ENCODE measurements at places on chromosomes 5 and 9. TPM values are rescaled to one million over a fixed set of nuclear protein-coding genes. Genes with fewer than 3 reads are reported as not detected.
A peak's percentile ranks its signal among the peaks of the same experiment; 100 is the strongest.

GRCh38 chr9:34610434-34611206, 1.3 kb downstream of the RPP25L start:
- DNase-seq = no peak

GRCh38 chr5:119418606-119419100, 33.6 kb upstream of the HSD17B4 start:
- DNase-seq = no peak

DNA sequence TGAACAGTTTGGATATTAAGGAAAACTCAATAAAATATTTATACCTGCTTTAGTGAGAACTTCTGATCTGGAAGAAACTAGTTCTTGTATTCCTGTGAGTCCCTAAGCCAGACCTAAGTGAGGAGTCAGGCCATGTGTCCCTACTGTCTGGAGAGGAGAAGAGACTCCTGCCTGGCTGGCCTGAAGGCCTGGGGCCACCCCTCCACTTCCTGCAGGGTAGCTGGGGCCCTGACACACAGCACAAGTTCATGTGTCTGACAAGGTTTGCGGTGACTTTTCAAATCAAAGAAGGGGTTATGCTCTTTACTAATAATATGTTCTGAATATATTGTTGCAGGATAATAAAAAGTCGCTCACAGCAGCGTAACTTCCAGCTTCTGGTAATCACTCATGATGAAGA, 16.1 kb upstream of the IL13 start:
- no peak for DNase-seq

GRCh38 chr5:19903611-19904010, 84.4 kb downstream of the CDH18 start:
- DNase-seq = no peak

DNA sequence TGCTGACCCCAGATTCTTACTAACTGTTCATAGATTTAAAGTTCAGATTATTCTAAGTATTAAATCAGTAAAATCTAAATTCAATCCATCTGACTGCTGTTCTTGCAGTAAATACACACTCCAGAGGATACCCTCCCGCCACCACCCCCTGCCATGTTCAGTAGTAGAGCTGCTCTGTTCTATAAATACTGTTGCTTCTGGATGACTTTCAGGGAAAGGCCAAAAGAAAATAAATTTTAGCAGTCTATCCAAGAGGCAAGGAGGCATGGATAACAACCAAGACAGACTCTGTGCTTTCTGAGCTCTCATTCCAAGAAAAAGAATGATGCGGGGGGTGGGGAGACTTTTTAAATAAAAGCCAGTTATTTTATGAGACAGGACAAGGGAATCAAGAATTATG, 115.1 kb downstream of the ADAMTS6 start:
- no peak for DNase-seq

- DNase-seq = no peak
Observed at GRCh38 chr5:91121347-91121993, 261.6 kb downstream of the ARRDC3 start.

The ANKRD55 gene
- total RNA-seq = 0.79 TPM

DNA sequence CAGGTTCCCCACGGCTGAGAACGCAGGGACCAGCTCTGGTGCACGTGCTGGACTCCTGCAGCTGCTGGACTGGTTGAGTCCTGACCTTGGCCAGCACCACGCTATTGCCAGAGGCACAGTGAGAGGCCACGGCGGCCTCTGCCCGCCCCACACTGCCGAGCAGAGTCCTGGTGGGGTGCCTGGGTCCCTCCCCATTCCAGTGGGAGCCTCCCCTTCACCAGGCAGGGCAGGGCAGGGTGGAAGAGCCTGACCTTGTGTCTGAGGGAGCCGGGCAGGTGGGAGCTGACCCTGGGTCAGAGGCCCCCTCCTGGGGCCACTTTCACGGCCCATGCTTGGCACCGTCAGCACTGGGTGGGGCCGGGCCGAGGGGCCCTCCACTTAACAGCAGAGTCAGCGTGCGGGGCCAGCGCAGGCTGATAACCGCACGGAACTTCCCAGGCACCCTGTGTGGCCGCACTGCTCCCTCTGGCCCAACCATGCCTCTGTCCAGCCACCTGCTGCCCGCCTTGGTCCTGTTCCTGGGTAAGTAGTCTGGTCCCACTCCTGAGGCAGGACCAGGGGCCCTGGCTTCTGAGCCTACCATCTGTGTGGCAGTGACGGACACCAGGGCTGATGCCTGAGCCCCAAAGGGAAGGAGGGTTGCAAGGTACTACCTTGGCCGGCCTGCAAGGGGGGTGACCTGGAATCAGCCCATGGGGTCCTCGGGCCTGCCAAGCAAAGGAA, at the start of gene MAMDC4:
TSS of gene MAMDC4 (plus strand) at position 406 of the 723 bp plus-strand sequence. CDS start at position 477, 71 bp downstream.
- DNase-seq = no peak

The SPATA31E1 gene
- total RNA-seq = not detected

- peak; percentile 94 for DNase-seq
Observed at GRCh38 chr5:172984244-172984953, 828 bp downstream of the ATP6V0E1 start.

DNA sequence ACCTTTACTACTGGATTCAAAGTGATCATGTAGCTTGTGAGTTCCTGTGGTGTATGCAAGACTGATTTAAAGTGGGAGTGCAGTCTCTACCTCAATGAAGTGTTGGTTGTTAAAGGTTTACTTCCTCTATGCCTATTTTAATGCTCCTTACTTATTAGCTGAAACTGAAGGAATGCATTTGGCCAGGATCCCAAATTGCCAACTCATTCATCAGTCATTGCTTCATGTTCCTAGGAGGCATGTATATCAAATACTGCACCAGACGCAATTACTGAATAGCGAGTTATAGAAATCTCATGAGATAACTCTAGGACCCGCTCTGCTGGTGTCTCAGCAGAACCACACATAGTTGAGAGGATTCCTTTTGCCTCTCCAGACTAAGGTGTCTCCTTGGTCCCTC, 143.0 kb upstream of the RPS23 start:
- DNase-seq = no peak

DNA sequence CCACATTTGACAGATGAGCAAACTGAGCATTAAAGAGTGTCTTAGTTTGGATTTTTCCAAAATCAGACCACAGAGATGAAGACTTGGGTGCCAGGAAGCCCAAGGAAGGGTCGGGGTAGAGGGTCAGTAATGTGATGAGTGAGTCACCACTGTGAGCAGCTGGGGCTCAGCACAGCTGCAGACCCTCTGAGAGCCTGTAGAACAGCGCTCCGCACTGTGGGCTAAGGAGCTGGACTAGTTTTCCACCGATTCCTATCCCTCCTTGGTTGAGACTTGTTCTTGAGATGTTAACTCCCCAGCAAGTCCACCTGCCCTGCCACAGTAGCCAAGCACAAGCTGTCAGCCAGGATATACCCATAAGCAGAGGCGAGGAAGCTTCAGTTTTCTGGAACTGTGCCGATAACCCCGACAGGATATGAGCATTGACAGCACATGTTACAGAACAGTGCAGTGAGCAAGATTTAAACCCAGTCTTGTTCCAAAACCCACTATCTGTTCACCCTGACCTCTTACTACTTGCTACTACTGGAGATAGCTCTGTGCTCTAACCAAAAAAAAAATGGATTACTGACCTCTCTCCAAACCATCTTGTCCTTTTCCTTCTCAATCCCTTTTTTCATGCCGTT, 31.8 kb downstream of the EGFLAM start:
- DNase-seq = no peak

DNA sequence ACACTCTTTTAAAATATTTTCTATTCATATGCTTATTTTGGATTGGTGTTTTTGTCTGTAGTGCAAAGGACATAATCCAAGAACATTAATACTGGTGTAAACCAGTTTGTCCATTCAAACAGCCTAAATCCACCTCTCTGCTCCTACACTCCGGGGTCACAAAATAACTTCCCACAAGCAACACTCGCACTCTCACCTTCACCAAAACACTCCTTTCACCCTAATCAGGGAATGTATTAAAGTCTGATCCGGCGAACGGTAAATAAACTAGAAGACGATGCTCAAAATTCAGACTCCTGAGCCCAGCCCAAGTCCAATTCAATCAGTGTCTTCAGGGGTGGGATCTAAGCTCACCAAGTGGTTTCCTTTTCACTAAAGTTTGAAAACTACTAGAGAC, 649 bp downstream of the AP3B1 start:
- DNase-seq = no peak

DNA sequence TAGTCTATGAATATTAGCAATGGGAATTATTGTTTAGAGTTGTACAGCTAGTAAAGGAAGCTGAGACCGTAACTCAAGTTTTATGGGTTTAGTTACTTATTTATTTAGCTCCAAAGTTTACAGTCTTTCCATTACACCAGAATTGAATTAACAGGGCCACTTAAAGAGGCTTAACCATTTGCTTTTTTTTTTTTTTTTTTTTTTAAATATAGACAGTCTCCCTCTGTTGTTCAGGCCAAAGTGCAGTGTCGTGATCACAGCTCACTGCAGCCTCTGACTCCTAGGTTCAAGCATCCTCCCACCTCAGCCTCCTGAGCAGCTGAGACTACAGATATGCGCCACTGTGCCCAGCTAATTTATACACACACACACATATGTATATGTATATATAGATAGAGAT, 1.4 kb upstream of the TTC1 start:
- no peak for DNase-seq

DNA sequence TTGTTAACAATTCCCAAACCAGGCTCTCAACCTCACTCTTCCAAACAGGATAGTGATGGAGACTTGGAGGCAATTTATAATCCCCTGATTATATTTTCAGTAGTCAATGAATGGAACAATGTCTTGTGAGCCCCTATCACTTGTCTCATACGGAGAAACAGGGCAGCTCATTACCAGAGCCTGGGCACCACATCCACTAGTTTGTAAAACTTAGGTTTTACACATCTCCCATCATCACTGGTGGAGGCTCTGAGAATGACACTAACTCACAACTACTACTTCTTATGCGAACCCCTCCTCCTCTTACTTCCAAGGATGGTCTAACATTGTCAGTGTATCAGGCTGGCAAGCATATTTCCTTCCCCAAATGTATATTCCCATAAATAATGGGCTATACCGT, 253.7 kb downstream of the EPB41L4A start:
- no peak for DNase-seq

GRCh38 chr5:164360589-164360988, 855.2 kb downstream of the MAT2B start:
- no peak for DNase-seq

GRCh38 chr9:96388144-96388543, 4.6 kb upstream of the SLC35D2 start:
- DNase-seq = no peak

DNA sequence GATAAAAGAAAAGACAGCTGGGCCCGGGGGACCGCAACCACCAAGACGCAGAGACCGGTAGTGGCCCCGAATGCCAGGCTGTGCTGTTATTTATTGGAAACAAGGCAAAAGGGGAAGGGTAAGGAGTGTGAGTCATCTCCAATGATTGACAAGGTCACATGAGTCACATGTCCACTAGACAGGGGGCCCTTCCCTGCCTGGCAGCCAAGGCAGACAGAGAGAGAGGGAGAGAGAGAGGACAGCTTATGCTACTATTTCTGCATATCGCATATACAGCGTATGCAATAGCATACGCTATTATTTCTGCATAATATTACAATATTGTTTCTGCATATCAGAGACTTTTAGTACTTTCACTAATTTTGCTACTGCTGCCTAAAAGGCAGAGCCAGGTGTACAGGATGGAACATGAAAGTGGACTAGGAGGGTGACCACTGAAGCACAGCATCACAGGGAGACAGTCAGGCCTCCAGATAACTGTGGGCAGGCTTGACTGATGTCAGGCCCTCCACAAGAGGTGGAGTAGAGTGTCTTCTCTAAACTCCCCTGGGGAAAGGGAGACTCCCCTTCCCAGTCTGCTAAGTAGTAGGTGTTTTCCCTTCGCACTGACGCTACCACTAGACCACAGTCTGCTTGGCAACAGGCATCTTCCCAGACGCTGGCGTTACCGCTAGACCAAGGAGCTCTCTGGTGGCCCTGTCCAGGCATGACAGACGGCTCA, 50.3 kb downstream of the RFX3 start:
- no peak for DNase-seq

- no peak for DNase-seq
Observed at GRCh38 chr5:154721481-154722058, 33.6 kb upstream of the LARP1 start.

GRCh38 chr5:10448754-10449360, 7.2 kb downstream of the ROPN1L start:
- DNase-seq = no peak

GRCh38 chr5:160472482-160472881, 50.8 kb downstream of the PTTG1 start:
- no peak for DNase-seq

GRCh38 chr5:137366526-137366925, 132.6 kb downstream of the SPOCK1 start:
- no peak for DNase-seq

- no peak for DNase-seq
Observed at GRCh38 chr9:94925751-94926430, 199.4 kb downstream of the AOPEP start.

- no peak for DNase-seq
Observed at GRCh38 chr5:131563434-131564228, 71.4 kb downstream of the RAPGEF6 start.

DNA sequence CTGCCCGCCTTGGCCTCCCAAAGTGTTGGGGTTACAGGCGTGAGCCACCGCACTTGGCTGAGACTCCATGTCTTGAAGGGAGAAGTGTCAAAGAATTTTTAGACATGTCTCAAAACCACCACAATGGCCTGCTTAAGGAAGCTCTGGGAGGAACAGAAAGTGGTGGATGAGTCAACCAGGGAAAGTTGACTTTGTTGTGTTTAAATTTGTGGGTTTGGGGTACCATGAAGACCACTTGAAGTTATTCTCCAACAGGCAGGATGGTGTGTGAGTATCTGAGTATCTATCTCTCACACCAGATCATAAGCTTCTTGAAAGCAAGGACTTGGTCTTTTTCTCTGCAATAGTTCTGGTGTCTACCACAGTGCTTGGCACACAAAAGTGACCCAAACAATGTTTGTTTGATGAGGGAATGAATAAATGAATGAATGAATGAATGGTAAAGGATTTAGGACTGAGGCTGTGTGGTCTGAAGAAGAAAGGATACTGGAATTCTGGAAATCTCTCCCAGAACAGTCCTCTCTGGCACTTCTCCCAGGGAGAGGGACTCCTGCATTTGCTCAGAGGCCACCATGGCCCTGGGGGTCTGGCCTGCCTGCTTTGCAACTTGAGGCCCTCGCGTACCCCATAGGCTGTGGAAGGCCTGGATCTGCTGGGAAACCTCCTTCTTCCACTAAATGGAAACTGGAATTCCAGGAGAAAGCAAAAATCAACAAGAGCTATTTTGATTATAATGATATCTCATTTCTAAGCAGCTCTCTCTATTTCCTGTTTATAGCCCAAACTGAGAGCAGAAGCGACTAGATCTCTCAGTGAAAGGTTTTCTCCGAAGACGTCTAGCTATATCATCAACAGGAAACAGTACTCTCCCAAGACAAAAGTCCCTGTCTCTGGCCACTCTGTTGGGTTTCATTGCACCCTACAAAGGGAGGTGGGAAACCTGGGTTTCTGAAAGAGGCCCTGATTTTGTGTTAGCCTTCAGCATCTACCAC, 187.9 kb downstream of the PALM2AKAP2 start:
- no peak for DNase-seq

The CDX1 gene
- total RNA-seq = 0.28 TPM

The NRARP gene
- 5.6 TPM for total RNA-seq

DNA sequence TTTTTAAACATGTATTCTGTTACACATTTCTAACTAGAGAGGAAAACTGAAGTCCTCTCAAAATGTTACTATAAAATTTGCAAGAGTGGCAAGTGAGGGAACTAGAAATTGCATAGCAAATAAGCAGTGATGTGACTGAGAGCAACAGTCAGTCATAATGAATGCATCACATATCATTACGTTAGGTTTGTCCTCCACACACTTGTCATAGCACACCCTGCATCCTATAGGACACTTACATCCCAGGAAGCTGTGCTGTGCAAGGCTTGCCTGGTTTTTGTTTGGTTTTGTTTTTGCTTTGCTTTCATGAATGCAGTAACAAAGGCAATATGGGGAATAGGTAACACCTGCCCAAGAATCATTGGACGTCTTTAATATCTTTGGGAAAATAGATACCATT, 10.8 kb downstream of the NFIB start:
- no peak for DNase-seq

Measured in posterior vena cava (tissue), 2 donors.